ENCODE measurements at places on chromosomes 6 and 20.

DNA sequence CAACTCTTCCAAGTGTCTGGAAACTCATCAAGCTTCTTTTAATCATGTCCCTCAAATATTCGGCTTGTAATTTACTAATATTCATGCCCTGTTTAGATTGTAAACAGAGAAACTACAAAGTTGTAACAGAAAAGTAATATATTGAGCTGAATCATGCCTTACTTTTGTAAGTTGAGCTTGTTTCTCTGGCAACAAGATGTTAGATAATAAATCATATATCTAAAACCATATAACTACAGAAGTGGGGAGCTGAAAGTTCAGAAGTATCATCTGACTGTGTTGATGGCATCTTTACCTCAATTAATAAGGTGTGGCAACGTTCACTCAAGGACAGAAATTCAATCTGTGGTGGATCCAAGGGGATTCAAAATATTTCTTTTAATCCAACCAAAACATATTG is 263.9 kb downstream of the PLCB1 start:
- DNase-seq: no peak

GRCh38 chr6:154931711-154932424 is 63.2 kb upstream of the TIAM2 start:
- no peak for DNase-seq

DNA sequence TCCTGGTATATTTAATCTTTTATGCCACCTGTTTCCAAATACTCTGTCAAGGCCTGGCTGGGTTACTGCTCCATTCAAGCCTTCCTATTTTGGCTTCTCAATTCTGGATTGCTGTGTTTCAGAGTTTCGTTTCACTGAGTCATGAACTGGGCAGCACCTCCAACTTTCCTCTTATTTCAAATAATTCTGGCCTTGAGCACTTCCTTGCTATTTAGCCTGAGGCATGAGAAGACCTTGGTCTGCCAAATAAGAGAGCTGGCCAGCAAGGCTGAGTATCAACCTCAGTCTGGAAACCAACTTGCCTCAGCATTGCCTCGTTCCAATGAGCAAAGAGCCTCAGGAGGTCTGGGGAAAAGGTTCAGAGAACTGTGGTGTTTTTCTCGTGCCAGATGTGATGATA is 66.6 kb downstream of the TNFAIP3 start:
- no peak for DNase-seq

- no peak for DNase-seq
Measured at GRCh38 chr20:53660947-53661381, 67.3 kb upstream of the ZNF217 start.

- no peak for DNase-seq
Measured at GRCh38 chr6:52576392-52577021, 353 bp downstream of the TRAM2 start.

- DNase-seq: no peak
Measured at GRCh38 chr6:150079604-150080003, 10.7 kb upstream of the ULBP3 start.

DNA sequence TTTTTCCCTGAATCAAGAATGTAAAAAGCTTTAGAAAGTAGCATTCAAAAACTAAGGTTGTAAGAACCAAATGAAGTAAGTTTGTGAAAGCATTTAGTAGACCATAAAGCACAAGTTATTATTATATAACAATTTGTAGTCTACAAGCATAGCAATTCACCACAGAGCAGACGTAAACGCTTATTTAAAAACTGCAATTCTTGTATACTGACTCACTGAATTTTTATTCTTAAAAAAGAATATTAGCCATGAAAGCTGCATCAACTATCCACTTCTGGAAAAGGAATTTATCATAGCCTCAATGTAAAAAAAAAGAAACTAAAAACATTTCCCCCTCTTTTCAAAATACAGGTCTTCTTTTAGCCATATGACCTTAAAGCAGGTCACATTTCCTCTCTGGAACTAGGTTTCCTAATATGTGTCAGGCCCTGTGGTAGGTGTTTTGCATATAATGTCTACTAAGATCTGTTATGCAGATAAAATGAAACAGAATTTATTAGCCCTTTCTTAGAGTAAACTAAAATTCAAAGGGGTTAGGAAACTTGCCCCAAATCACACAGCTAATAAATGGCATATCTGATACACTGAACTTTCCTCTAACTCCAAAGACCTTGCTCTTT is 2.1 kb downstream of the MAP3K7 start:
- no peak for DNase-seq

- no peak for DNase-seq
Measured at GRCh38 chr6:4164456-4164855, 29.1 kb upstream of the ECI2 start.

DNA sequence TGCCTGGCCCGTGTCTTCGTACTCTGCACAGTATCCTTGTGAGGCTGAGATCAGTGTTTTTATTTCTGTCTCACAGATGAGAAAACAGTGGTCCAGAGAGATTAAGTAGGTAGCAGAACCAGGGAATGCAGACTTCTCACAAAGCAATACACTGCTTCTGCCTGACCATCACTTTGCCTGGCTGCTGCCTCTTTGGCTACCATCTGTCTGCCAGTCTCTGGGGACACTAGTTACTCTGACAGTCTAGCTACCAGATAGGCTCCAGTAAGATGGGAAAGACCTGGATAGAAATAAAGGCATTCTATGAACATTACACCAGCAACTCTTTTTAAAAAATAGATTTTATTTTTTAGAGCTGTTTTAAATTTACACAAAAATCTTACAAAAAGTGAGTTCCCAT is 96.9 kb downstream of the PHACTR3 start:
- no peak for DNase-seq

DNA sequence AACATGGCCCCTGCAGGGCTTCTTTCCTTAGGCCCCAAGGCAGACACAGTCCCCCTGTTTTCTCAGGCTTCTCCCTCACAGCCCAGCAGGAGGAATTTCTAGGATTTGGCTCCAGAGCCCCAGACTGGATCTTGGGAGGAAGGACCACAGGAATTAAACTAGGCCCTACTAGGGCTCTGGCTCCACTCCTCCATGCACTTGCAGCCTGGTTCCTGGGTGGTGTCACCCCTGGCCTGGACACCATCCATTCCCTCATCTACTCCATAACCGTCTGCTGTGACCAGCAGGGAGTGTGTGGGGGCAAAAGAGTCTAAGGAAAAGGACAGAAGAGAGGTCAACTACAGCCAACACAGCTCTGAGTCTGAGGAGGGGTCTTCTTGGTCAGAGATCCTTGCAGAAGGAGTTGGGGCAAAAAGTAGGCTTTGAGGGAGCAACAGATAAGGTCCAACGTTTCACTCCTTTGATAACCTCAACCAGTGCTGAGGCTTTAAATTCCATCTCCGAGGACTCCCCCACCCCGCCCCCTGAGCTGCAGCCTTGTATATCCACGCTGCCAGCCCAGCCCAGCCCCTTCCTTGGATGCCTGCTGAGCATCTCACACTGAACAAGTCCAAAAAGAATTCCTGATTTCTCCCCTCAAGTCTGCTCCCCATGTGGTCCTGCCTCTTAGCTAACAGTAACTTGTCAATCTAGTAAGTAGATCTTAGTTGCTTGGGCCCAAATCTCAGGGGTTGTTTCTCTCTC is 27.9 kb upstream of the SPDEF start:
- no peak for DNase-seq

DNA sequence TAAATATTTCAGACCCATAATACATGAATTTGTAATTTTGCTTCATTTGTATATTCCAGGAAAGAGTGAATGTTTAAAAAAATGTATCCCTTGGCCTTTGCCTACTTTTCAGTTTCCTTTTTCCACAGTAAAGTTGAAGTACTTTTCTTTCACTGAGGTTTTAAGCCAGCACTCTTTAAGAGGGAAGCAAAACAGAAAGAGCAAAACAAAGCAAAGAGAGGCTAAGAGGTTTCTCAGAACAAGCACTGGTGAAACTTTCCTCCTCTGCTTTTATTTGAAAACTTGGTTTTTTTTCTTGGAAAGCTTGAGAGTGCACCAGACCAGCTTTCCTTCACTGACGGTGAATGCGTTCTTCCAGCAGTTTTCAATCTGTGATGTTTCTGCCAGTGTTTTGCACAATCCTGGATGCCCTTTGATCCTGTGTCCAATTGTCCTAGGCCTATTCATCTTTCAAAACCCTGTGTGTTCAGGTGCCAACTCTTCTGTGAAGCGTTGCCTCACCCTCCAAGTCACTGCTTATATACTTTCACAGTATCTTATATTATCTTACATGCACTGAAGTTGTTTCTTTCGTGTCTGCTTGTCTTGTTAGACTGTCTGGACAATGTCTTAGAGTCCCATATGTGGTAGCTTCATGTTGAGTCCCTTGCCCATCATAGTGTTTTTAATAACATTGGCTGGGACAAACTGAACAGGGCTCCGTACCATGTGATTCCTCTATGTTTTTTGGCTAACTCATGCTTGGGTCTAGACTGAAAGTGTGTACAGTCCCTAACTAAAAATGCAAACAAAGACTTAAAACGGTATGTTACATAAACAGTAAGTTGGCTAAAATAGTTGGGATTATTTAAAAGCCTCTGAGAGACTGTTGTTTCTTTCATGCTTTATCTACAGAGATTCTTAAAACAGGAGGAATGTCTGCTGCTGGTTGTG is 1.9 kb downstream of the RNF217 start:
- no peak for DNase-seq

DNA sequence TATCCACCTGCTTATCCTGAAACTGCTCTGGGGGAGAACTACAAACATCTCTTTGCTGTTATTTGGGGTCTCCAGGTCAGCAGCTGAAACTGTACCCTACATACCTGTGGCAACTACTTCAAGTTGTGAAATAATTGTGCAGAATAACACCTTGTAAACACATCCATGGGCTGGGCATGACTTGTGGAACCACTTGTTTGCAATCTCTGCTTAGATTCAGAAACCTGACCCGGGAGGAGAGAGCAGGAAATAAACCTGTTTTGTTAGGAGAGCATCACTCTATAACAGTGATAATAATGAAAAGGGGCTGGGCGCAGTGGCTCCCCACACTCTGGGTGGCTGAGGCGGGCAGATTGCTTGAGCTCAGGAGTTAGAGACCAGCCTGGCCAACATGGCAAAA is 183.1 kb downstream of the NFATC2 start:
- no peak for DNase-seq

DNA sequence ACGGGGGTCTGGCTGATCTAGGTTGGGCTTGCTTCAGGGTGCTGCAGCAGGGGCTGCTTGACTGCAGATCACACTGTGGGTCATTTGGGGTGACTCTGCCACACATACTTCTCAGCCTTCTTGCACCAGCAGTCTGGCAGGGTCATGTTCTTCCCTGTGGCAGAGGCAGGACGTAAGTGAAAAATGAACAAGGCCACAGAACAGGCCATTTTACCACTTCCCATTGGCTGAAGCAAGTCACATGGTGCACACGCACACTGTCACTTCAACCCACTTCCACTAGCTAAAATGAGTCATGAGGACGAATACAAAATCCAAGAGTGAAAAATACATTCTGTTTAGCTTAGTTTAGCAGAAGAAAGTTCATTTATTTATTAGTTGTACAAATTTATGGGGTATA is 168.6 kb upstream of the GGTLC1 start:
- no peak for DNase-seq

GRCh38 chr6:54248994-54249393 is 59.2 kb upstream of the TINAG start:
- DNase-seq: no peak

DNA sequence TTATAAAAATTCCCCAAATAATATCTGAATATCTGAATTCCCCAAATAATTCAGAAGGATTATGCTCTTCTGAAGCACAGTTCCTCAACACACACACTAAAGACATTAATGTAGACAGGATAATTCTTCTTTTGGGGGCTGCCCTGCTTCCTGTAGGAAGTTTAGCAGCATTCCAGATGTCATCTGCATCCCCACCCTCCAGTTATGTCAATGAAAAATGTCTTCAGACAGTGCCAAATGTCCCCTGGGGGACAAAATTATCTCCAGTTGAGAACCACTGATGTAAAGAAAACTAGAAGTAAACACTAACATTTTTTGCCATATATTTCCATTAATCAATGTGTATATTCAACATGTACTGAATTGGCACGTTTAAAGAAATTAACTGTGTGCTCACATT is 25.9 kb upstream of the NAA20 start:
- DNase-seq: no peak

- DNase-seq: no peak
Measured at GRCh38 chr6:27441001-27441400, 31.9 kb downstream of the ZNF184 start.

GRCh38 chr6:26312096-26312463 is 52.9 kb upstream of the BTN3A2 start:
- no peak for DNase-seq

GRCh38 chr6:139569566-139569965 is 195.1 kb upstream of the CITED2 start:
- DNase-seq: no peak

- no peak for DNase-seq
Measured at GRCh38 chr6:43724354-43724753, 36.8 kb upstream of the MRPS18A start.

DNA sequence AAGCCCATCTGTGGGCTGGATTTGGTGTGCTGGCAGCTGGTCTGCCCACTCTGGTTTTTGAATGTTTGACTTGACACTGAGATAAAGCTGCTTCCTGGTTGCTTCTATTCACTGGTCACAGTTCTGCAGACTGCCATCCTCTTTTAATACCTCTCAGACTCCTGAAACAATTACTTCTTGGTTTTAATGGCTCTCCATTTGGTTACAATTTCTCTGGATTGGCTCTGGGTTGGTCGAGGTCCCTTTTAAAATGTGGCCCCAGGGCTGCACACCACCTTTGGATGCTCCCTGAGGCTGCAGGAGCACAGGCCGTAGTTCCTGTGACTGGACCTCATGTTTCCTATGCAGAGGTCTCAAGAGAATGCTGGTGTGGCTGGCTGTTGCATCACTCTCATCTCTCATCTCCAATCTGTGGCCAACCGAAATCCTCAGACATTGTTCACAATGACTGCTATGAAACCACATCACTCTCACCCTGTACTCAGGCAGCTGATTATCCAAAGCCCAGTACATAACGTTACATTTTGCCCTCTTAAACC is 98.5 kb downstream of the INSM1 start:
- no peak for DNase-seq

DNA sequence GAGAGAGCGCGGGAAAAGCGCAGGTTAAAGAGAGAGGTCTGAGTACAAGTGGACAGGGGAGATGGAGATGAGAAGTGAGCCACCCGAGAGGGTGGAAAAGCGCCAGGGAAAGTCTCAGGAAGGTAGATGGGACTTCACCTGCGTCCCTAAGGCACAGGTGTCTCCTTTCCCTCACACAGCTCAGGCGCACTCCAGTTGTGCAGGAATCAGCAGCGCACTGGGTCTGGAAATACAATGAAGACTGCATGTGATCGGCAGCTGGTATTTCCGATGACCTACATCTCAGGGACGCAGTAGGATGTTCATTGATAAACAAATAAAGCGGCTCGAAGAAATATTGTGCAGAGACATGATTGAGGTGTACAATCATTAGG is 432 bp upstream of the KHDRBS2 start:
- no peak for DNase-seq

- no peak for DNase-seq
Measured at GRCh38 chr6:43949551-43949991, 177.7 kb downstream of the MRPL14 start.

DNA sequence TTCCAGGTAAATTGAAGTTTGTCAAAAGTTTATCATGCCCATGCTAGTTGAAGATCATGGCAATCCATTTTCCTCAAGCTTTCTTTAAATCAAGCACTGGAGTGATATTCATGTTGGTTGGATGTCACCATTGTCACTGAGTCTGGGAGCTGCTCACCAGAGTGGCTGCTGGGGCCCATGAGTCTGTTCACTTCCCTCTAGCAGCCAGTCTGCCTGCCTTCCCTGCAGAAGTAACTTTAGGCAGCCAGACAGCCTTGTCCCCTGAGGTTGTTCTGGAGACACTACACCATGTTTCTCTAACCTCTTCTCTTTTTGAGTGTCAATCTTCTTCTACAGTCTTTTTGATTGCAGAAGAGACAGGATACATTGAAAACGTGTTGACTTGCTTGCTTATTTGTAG is 5.5 kb downstream of the SIRT5 start:
- no peak for DNase-seq

- no peak for DNase-seq
Measured at GRCh38 chr20:61439251-61439650, 187.2 kb downstream of the CDH4 start.
